NCI-H1694 treated with DMSO at 0.1 percent for 48 hours (cell line): ENCODE measurements at places on chromosomes 1 and 21.

- no peak for DNase-seq
Observed at GRCh38 chr1:30191154-30191702, 532.2 kb downstream of the MATN1 start.

- peak; percentile 15 for DNase-seq
Observed at GRCh38 chr1:164559342-164560051, 513 bp downstream of the PBX1 start.

DNA sequence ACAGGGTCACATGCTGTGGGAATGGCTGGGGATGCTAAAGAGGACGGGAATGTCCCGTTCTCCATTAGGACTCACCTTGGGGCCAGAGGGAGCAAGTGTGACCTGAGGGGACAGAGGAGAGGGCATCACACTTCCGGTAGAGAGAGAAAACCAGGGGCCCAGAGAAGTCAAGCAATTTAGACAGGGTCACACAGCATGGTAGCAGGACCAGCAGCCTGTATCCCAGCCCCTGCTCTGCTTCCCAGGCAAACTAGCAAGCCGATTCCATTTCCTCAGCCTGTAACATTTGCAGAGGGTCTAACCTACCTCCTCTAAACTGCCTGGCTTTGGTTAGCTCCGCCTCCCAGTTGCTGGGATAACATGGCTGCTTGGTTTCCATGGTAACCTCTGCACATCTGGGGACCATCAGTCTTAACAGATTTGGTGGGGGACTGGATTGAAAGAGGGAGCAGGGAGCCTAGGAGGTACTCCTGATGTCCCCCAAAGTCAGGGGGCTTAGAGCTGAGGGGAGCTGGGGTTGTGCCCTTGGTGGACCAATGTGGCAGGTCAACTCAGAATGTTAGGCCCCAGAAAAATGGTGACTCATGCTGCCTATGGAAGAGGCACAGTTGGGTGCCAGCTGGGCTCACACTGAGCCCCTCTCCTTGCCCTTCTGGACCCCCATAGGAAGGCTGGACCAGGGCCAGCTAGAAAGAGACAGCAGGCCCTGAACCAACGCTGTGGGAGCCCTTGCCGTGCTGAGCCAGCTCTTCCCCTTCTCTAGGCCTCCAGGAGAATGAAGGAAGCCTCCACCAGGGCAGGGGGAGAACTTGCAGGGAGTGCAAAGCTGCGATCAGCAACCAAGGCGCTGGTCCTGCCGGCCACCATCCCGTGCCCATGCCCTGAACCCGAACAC lies 9.5 kb downstream of the COL16A1 start:
- DNase-seq, result no peak

- no peak for DNase-seq
Observed at GRCh38 chr1:95076034-95076433, 3.3 kb upstream of the ALG14 start.

- no peak for DNase-seq
Observed at GRCh38 chr1:16162163-16162822, 6.4 kb upstream of the EPHA2 start.

- DNase-seq, result no peak
Observed at GRCh38 chr21:46567348-46567747, 37.5 kb downstream of the S100B start.

GRCh38 chr1:6198646-6199297 lies 623 bp downstream of the RPL22 start:
- DNase-seq, result no peak

DNA sequence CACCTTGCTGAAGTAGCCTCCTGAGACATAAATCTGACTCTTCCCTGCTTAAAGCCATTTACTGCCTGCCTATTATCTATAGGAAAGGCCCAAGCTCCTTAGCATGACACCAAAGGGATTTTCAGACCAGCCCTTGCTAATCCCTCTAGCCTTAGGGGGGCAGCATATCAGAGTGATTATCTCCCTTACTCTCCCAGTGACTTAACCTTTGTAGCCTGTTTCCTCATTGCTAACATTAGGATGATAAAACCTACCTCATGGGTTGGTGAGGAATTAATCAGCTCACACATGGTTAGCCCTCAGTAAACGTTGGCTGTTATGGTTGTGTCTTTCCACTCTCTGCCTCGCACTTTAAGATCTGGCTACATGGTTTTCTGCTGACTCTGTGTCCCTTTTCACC lies 70.1 kb downstream of the ROR1 start:
- no peak for DNase-seq

GRCh38 chr1:35557118-35557610 lies at the start of gene KIAA0319L:
TSS of gene KIAA0319L (minus strand) at chr1:35557403. CDS start at chr1:35554491, 2,912 bp downstream.
- no peak for DNase-seq

- DNase-seq, result no peak
Observed at GRCh38 chr1:12162459-12163137, 4.2 kb upstream of the TNFRSF1B start.

- DNase-seq, result no peak
Observed at GRCh38 chr1:55129194-55129728, 85.9 kb downstream of the USP24 start.

GRCh38 chr1:159444511-159444910 lies 5.0 kb downstream of the OR10J1 start:
- no peak for DNase-seq

DNA sequence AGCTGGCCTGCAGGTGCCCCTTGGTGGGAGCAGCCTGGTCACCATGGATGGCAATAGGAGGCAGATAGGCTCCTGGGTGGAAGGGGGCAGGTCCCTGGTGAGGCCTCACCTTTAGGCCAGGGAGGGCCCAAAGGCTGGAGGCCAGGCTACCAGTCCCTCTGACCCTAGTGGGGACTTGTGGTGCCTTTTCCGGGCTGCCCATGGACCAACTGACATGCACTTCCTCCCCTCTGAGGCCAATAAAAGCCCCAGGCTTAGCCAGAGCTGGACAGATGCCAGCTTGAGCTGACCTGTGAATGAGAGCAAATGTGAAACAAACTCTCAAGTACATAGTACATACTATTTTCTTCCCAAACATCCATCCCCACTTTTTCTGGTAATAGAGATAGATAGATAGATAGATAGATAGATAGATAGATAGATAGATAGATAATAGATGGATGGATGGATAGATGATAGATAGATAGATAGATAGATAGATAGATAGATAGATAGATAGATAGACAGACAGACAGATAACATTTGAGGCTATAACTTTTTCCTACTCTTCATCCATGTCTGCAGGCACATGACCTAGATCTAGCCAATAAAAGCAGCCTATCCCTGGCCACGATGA lies 9.2 kb upstream of the CTTNBP2NL start:
- DNase-seq, result no peak

- DNase-seq, result no peak
Observed at GRCh38 chr1:226867461-226868054, 2.9 kb upstream of the PSEN2 start.

DNA sequence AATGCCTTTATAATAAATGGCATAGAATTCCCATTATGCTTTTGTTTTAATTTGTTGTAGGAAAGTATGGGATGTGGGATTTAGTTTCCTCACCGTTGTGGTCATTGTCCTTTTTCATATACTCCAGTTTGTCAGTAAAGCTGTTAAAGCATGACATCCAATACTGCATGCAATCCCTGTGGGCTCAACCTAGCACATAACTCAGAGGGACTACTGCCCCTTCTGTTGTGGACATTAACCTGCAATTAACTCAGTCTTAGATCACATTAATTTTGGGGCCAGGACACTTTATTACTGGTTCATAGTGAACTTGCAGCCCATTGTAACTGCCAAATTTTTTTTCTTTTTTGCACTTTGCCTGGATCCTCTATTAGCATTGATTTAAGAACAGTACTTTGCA lies 112.5 kb downstream of the DNM3 start:
- no peak for DNase-seq

- DNase-seq, result no peak
Observed at GRCh38 chr1:234955107-234955731, 173.4 kb downstream of the TOMM20 start.

GRCh38 chr1:227763246-227764018 lies 28.2 kb downstream of the SNAP47 start:
- no peak for DNase-seq

GRCh38 chr21:36532769-36533467 lies 53.0 kb upstream of the CLDN14 start:
- no peak for DNase-seq

- DNase-seq, result no peak
Observed at GRCh38 chr1:63632110-63632509, 38.9 kb downstream of the PGM1 start.

DNA sequence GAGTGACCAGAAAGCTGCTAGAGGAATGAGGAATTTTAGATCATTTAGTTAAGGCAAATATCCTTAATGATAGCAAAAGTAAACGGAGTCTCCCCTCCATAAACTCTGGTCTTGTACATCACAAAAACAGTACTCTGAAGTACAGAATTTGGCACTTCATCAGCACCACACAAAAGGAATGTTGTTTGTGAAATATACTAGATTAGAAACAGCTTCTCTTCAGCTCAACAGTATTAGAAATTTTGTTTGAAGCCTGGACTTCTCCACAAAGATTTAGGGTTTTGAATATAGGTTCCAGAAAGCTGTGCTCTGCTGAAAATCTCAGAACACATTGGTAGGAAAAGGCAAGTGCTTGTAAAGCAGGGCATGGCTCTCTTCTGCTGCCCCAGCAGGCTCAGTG lies 135.1 kb upstream of the PTGFR start:
- no peak for DNase-seq

GRCh38 chr1:206908038-206908437 lies 10.8 kb downstream of the IL24 start:
- no peak for DNase-seq

DNA sequence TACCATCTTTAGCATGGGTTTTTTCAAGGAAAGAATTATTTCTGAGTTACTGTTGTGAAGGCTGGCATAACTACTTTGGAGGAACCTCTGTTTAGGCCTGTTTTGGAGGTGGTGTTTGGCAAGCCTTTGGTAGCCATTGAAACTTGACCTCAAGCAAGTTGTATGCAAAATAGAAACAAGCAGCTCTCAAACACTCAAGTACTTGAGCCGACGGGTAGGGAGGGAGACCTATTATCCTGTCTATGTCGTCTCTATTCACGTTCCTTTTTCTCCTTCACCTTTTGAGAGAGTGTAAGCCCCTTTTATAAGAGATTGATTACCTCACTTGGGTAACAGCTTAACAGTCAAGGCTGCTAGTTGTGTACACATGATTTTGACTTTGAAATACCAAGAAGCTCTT lies 878.3 kb upstream of the CXADR start:
- no peak for DNase-seq

DNA sequence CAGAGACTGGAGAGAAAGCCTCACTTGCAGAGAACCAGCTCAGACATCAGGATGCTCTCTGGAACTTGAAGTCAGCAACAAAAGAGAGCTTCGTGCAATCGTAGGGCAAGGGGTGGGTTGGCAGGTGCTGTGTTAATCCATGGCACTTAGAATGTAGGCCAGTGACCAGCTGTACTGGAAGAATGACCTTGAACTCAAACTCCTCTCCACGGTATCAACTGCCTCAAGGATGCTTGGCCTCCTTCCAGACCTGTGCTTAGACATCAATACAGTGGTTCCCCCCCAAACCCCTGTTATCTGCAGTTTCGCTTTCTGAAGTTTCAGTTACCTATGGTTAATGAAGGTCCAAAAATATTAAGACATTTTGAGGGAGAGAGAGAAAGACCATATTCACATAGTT lies 6.5 kb downstream of the KANK4 start:
- DNase-seq, result no peak

DNA sequence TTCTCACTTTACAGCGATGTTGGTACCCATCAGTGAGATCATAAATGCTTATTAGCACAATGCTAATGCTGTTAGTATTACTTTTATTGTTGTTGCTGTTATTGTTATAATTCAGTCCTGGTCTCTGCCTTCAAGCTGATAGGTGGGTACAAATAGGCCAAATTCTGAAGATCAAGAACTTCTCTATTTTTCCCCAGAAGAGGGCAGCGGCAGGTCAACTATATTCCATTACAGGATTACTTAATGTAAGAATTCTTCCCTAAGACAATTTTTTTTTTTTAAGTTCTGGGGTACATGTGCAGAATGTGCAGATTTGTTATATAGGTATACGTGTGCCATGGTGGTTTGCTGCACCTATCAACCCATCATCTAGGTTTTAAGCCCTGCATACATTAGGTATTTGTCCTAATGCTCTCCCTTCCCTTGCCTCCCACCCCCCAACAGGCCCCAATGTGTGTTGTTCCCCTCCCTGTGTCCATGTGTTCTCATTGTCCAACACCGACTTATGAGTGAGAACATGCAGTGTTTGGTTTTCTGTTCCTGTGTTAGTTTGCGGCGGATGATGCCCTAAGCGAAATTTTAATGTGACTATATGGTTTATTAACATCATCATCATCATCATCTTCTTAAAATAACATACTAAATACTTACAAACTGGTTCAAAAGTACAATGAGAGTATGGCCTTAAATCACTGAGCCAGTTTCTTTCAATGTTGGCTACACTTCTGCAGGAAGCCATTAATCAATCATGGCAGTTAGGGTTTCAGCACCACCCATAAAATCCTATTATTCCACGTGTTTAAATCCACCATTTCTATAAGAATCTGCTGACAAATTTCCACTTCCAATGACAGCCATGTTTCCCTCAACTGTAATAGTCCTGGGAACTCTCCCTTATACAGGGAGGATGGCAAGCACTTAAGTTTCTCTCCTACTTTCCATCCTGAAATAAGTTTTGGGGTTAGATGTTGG lies 19.2 kb downstream of the SLC19A2 start:
- DNase-seq, result peak; percentile 4

DNA sequence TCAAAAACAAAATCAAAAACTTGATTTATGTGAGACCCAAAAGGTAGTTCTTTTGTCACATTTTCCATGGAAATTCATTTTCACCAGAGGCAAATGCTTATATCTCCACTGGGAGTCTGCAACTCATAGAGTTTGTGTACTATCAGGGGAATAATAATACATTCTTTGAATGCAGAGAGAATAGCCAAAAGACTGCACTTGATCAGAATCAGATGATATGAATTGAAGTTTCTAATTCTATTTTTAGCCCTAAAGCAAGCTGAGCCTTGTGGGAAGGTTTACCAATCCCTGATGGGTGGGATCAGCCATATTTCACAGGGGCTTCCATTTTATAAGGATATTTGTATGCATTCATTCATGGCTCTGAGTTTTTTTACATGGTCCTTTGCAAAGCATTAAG lies 49.6 kb downstream of the TSEN15 start:
- no peak for DNase-seq

- DNase-seq, result no peak
Observed at GRCh38 chr1:22641906-22642636, 1.4 kb upstream of the C1QC start.

GRCh38 chr1:225321784-225322183 lies 106.1 kb downstream of the LBR start:
- DNase-seq, result no peak

GRCh38 chr1:47578026-47578720 lies 140.3 kb downstream of the FOXD2 start:
- DNase-seq, result no peak

- DNase-seq, result no peak
Observed at GRCh38 chr1:72230746-72231145, 51.6 kb downstream of the NEGR1 start.

- no peak for DNase-seq
Observed at GRCh38 chr1:193562121-193562520, 375.7 kb upstream of the B3GALT2 start.

- DNase-seq, result no peak
Observed at GRCh38 chr1:113859478-113860175, 11.9 kb downstream of the PTPN22 start.

- no peak for DNase-seq
Observed at GRCh38 chr21:27293239-27293638, 326.4 kb upstream of the ADAMTS5 start.

- DNase-seq, result no peak
Observed at GRCh38 chr1:27504588-27505419, 14.8 kb upstream of the WASF2 start.

GRCh38 chr1:101147381-101147780 lies 89.4 kb upstream of the S1PR1 start:
- DNase-seq, result no peak
